D721Med (cell line): ENCODE measurements at places on chromosomes 6 and 20.

DNA sequence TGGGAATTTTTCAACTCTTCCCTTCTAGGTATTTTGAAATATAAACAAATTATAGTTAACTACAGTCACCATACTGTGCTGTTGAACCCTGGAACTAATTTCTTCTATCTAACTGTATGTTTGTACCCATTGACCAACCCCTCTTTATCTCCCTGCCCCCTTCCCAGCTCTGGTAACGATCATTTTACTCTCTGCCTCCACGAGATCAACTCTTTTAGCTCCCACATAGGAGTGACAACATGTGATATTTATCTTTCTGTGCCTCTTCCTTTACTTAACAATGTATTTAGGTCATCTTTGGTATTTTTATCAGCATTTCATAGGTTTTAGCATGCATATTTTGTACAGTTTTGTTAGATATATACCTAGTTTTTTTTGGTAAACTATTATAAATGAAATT lies 45.9 kb downstream of the ASXL1 start:
- DNase-seq: no peak

DNA sequence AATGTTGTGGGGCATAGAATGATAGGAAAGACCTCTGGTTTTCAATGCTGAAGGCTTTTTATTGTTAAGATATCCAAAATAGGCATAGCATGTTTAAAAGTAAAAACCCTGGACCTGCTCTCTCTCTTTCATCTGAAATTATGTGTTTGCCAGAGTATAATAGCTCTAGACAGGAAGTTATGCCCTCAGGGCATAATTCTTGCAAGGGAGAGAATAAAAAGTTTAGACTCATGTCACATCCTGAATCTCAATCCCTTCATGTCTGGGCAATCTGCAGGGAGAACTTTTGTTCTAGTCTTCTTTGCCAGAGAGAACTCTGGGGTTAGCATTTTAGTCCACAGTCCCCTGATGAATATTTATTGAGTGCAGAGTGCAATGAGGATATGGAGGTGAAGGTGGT lies 297.3 kb upstream of the FLRT3 start:
- no peak for DNase-seq

GRCh38 chr6:42354702-42355101 lies 97.0 kb downstream of the TRERF1 start:
- DNase-seq: no peak

DNA sequence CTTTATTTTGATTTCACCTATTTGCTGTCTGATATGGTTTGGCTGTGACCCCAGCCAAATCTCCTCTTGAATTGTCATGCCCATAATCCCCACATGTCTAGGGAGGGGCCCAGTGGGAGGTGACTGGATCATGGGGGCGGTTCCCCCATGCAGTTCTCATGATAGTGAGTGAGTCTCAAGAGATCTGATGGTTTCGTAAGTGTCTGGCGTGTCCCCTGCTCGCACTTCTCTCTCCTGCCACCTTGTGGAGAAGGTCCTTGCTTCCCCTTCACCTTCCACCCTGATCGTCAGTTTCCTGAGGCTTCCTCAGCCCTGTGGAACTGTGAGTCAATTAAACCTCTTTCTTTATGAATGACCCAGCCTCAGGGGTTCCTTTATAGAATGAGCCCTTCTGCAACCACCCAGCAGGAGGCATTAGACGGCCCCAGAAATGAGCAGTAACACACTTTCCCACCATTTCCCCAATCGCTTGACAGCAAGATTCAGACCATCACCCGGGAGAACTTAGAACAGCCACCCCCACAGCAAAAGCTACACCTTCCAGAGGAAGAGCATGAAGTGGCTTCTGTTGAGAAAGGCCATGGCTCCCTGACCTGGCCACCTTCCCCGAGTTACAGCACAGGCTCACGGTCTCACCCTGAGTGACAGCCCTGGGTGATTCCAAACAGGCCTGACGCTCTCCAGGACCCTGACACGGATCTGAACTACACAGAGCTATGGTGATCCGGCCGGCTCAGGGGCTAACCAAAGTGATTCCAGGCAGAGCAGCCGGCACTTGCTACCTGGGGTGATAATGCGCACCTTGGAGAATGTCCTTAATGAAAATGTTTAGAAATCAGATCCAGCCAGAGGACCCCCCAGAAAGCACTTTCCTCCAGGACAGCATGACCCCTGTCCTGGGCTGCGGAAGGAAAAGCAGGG lies 131.2 kb upstream of the CDH4 start:
- DNase-seq: no peak

- DNase-seq: no peak
Measured at GRCh38 chr6:113630738-113631535, 226.2 kb upstream of the MARCKS start.

DNA sequence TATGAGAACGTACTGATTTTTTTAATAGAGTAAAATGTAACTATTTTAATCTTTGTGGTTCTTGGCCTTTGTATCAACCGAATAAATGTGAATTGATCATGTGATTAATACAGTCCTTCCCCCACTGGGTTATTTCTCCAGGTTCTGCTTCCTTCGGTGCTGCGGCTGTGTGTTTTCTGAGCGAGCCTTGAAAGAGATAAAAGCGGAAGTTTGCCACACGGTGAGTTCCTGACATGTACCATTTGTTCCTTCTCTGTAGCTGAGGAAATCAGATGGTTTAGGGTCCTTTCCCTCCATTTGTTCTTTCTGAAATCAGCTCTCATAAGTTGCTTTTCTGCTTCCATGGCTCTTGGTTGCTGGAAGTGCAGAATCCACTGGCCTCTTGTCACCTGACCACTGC lies 15.5 kb downstream of the RTF2 start:
- no peak for DNase-seq

- DNase-seq: no peak
Measured at GRCh38 chr6:84498905-84499304, 265.5 kb downstream of the TBX18 start.

DNA sequence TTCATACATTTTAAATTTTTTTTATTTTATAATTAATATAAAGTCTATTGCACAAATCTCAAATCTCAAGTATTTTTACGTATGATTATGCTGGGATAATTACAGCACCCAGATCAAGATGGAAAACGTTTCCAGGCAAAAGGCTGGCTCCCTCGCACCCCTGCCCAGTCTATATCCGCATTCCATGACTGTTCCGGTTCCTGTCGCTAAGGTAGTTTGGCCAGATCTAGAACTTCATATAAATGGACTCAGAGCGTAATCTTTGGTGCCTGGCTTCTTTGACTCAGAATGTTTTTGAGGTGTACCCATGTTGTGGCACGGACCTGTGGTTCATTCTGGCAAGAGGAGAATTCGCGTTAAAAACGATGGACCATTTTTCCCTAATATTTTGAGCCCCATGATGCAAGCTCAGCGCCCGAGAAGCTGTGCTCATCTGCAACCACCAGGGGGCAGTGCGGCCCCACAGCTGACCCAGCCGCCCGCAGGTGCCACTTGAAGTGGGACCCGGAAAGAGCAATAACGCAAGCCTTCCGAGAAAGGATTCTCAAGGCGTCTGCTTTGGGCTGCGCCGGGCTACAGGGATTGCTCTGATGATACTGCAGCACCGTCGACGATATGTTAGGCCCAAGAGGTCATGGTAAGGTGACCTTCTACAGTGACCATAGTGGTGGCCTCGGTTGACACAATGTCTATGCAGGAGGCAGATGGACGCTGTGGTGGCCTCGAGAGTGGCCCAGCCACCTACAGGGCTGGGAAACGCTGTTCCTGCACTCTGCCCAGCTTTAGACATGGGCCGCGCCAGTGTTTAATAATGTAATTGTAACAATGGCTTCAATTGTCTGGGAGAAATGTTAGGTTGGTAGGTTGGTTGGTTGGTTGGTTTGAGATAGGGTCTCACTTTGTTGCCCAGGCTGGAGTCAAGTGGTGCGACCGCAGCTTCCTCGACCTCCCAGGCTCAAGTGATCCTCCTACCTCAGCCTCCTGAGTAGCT lies 160.1 kb downstream of the ZMYND8 start:
- peak; percentile 51 for DNase-seq

- DNase-seq: peak; percentile 40
Measured at GRCh38 chr6:20404641-20405032, 3.0 kb downstream of the E2F3 start.

DNA sequence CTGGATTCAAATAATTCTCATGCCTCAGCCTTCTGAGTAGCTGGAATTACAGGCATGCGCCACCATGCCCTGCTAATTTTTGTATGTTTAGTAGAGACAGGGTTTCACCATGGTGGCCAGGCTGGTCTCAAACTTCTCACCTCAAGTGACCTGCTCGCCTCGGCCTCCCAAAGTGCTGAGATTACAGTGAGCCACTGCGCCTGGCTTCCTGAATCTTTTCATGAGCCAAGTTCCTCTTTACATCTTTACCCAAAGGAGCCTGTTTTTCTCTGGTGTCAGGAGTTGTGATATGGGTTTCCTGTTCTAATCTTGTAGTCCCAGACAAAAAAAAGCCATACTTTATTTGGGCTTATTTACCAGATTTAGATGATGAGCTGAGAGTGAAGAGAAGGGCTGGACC lies 34.4 kb downstream of the PCNA start:
- DNase-seq: no peak

DNA sequence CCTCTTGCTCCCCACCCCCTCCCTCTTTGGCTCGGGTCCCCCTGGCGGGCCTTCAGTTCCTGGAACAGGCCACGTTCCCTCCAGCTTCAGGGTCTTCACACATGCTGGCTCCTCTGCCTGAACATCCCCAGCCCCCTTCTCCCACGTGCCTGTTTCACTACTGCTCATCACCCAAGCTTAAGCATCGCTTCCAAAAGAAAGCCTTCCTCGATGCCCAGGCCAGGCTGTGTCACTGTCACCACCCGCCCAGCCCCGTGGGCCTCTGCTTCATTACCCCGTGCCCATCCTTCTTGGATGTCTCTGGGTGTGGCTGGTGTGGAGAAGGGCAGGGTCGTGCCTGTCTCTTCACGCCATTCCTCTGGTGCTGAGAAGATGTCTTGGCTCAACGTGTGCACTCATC lies 2.8 kb downstream of the DLGAP4 start:
- no peak for DNase-seq

GRCh38 chr6:116518621-116519368 lies 7.4 kb downstream of the CALHM5 start:
- DNase-seq: no peak

GRCh38 chr6:131968656-131969055 lies 17.5 kb upstream of the CCN2 start:
- DNase-seq: no peak

- no peak for DNase-seq
Measured at GRCh38 chr6:131761060-131761761, 46.6 kb upstream of the ENPP1 start.

DNA sequence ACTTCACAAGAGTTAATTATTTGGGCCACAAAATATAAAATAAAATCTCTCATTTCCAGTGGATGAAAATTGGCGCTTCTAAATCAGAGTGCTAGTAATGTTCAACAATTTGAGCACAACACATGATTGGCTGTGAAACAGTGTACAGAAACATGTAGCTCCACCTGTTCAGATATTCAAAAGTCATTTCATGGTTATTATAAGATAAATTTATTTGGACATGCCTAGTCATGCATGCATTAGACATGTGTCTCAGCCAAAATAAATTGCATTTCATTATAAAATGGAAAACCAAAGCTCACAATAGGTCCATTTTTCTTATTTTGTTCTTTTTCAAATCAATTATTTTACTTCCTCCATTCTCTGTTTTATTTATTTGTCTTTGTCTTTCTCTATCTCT lies 374.8 kb downstream of the LMBRD1 start:
- DNase-seq: no peak

- no peak for DNase-seq
Measured at GRCh38 chr6:93515736-93516135, 96.4 kb upstream of the EPHA7 start.

GRCh38 chr6:33375143-33375671 lies 16.4 kb upstream of the KIFC1 start:
- DNase-seq: no peak

DNA sequence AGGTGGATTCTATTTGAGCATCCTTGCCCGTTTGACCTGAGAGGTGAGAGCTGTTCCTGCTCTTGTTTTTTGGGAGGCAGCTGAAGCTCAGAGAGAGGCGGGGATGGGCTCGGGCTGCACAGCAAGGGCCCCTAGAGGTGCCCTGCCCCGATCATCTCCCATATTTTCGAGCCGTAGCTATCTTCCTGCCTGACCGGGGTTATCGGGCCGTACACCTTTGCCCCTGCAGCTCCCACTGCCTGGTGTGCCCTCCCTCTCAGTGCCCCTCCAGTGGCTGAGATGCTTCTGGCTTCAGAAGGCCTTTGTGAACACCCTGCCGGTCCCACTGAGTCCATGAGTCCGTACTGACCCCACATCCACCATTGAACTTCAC lies 6.7 kb downstream of the SRC start:
- DNase-seq: no peak

GRCh38 chr6:148179786-148180185 lies 162.9 kb upstream of the SASH1 start:
- DNase-seq: no peak

- no peak for DNase-seq
Measured at GRCh38 chr20:8435285-8436035, 303.4 kb downstream of the PLCB1 start.

DNA sequence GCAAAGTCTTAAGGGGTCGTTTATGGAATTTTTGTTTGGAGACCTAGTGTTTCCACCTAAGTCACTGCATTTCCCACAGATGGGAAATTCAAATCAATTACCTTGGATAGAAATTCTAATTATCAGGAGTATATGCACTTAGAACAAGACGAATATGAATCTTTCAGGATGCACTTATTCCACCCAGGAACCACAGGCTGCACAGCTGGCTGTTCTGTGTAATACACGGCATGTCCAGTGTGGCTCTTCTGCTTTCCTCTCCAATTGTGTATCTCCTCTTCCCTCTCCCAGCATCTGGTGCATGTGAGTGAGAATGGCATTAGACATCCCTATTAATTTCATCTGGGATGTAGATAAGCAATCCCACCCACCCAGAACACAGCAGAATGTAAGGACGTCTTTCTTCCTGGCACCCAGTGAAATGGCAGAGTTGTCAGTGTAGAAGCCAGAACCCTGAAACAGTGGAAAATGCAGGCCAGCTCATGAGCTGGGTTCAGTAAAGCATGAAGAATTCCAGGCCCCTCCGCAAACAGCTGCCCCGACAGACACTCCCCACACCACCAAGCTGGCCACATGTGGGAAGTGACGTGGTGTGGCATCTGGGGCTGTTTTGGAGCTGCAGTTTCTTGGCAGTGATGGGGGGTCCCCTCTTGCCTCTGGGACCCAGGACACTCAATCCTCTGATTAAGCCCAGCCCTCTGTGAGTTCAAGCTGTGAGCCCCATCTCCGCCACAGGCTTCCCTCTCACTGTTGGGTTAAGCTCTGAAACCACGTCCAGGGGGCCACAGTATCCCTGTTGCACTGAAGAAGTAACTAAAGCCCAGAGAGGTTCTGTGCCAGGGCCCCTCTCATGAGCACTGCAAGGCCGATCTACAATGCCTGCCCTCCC lies 180.1 kb upstream of the CST7 start:
- DNase-seq: no peak
